ENCODE measurements at places on chromosomes 4 and X.

GRCh38 chrX:10235851-10236250, 79.1 kb downstream of the CLCN4 start:
- no peak for DNase-seq

GRCh38 chr4:115260195-115260594, 146.8 kb upstream of the NDST4 start:
- DNase-seq, result no peak

GRCh38 chrX:17798921-17799320, 61.6 kb downstream of the SCML1 start:
- DNase-seq, result no peak

DNA sequence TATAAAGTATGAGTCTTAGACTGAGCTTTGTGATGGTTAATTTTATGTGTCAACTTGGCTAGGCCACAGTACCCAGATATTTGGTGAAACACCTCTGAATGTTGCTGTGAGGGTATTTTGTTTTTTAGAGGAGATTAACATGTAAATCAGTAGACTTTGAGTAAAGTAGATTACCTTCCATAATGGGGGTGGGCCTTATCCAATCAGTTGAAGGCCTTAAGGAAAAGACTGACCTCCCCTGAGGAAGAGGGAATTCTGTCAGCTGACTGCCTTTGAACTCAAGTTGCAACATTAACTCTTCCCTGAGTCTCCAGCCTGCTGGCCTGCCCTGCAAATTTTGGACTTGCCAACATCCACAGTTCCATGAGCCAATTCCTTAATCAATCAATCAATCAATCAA, 66.0 kb downstream of the PLAC1 start:
- no peak for DNase-seq

DNA sequence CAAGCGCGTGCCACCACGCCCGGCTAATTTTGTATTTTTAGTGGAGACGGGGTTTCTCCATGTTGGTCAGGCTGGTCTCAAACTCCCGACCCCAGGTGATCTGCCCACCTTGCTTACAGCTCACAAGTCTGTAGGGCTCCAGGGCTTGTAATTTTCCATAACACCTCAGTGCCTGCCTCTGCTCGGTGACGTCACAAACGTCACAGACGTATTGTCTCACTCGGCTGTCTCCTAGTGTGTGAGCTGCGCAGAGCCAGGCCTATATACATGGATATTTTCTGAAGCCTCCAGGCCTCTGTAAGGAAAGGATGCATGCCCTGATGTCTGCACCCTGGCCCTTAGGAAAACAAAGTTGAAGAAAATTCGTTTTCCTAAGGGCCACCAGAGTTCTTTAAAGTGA, 8.6 kb upstream of the NKRF start:
- no peak for DNase-seq

DNA sequence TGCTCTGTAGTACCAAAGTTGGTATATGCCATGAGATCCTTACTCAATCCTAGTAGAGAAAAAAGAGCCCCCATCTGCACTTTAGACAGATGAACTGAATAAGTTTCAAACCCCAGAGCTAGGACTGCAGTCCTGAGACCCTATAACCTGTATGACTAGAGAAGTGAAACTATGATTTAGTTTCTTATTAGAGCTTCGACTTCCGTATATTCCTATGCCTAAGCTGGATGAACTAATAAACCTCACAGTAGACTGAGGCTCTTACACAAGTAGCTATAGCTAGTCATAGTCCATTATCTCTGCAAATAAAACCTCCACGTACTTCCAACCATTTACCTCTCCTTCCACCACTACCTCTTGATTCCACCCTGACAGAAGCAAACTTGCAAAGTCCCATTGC, 6.3 kb upstream of the OTUD4 start:
- DNase-seq, result no peak

- no peak for DNase-seq
Observed at GRCh38 chr4:121535351-121535750, 154.5 kb upstream of the QRFPR start.

DNA sequence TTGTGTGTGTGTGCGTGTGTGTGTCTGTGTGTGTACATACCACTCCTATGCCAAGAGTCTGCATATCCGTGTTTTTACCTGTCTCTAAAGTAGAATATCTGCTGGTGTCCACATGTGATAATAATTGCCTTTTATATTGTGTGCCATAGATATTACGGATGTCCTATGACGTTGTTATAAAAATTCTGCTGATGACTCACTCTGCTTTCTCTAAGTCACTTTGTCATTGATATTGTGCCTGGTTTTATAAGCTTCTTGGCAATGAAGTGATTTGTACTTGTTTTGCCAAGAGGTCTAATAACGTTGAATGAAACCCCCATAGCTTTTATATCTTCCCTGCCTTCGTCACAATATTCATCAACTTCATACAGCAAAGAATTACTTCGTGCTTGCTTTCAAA, 102.6 kb upstream of the C1GALT1C1 start:
- no peak for DNase-seq

GRCh38 chrX:119759248-119759766, 919 bp downstream of the SOWAHD start:
- no peak for DNase-seq

GRCh38 chr4:26255989-26256388, 64.8 kb upstream of the RBPJ start:
- DNase-seq, result no peak

GRCh38 chrX:30246769-30247489, at the start of gene MAGEB1:
TSS of gene MAGEB1 (plus strand) at chrX:30247146. CDS start at chrX:30250494, 3,348 bp downstream.
- DNase-seq, result no peak

GRCh38 chrX:145856181-145856580, 38.6 kb downstream of the SLITRK2 start:
- DNase-seq, result no peak

DNA sequence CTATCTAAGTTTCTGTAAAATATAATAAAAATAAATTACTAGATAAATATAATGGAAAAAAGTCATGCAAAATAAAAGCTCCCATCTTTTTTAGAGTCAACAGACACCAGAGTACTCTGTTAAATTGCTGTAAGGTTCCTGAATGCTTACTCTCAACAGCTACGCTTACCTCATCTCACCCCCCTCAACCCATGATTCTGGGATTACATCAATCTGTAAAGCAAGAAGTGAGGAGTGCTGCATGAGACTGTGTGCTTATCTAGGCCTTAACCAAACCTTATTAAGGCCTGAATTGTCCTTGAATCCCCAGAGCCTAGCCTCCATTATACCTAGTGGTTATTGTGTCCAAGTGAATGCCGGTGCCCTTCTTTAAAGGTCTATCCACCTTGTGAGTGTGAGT, 735.8 kb downstream of the RPA4 start:
- no peak for DNase-seq

DNA sequence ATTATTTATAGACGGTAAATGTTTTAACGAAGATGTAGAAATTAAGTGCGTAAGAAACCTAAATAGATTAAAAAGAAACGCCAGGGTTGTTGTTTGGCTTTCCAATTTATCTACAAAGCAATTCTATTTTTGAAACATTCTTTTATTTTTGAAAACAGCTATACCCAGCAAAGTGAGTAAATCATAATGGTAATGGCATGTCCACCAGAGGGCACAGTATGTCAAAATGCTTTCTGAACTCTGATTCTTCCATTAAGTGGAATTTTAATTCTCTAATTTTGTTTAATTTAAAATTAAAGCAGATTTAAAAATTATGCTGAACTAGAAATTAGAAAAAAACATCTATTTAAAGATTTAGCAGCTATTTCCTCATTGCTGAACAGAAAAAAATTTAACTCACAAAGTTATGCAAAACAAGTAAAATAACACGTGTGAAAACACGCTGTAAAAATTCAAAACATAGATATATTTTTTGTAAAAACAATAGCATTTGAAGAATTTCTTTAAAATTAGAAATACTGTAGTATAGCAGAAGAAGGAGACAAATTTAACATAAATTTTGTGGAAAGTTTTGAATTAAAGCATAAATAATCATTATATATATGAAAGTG, 26.5 kb downstream of the RASSF6 start:
- no peak for DNase-seq

GRCh38 chr4:79288185-79288584, 37.7 kb downstream of the NAA11 start:
- DNase-seq, result no peak

DNA sequence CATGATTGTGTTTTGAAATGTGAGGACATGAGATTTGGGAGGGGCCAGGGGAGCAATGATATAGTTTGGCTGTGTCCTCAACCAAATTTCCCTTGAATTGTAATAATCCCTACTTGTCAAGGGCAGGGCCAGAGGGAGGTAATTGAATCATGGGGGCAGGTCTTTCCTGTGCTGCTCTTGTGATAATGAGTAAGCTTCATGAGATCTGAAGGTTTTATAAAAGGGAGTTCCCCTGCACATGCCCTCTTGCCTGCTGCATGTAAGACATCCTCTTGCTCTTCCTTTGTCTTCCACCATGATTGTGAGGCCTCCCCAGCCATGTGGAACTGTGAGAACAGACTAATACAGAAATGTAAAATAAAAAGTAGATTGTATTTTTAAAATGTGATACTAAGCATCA, 1294.9 kb downstream of the ADGRL3 start:
- no peak for DNase-seq

GRCh38 chrX:28848707-28849106, 261.5 kb downstream of the IL1RAPL1 start:
- DNase-seq, result no peak

DNA sequence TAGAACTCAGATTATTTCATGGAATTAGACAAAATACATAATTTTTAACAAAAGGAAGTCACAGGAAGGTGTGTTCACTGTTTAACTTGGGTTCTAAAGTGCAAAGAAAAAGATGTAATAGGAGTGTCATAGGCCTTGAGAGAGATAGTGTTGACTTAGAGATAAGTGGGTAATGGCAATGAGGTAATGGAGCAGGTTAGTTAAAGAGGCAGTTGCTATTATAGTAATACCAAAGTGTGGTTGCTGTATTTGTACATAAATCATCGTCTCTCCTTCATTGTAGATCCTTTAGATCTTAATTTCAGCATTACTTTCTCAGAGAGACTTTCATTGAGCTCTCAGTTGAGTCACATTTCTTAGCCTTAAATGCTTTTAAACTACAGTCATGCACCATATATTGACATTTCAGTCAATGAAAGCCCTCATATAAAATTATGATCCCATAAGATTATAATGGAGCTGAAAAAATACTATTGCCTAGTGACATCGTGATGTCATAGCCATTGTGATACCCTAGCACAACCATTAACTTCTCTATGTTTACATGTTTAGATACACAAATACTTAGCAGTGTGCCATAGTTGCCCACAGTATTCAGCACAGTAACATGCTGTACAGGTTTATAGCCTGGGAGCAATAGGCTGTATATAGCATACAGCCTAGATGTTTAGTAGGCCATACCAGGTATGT, 245.4 kb downstream of the ADGRL3 start:
- DNase-seq, result no peak

DNA sequence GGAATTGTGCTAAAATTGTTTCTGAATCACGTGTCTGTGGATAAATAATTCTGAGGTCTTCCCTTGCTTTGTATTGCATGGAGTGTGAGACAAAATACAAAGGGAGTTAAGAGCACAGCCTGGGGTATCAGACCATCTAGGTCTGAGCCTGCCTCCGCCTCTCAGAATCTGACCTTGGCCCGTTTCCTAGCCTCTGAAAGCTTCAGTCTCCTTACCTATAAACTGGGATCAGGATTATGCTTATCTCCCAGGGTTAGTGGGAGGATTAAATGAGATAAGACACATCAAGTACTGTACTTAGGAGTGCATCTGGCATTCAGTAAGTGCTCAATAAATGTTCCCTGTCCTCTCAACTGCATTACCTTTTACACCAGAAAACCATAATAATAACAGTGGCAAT, 140.6 kb upstream of the TENM3 start:
- DNase-seq, result no peak

DNA sequence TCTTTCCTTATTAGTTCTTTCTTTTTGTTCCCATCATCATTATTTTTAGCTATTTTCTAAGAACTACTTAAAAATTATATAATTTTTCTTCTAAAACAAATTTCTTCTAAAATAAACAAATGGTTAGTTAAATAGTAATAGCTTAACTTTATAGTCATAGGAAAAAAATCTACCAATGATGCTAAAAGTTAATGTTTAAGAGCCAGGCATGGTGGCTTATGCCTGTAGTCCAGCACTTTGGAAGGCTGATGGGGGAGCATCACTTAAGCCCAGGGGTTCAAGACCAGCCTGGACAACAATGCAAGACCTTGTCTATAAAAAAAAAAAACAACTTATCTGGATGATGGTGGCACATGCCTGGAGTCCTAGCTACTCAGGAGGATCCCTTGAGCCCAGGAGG, 127.1 kb upstream of the ANXA3 start:
- no peak for DNase-seq

DNA sequence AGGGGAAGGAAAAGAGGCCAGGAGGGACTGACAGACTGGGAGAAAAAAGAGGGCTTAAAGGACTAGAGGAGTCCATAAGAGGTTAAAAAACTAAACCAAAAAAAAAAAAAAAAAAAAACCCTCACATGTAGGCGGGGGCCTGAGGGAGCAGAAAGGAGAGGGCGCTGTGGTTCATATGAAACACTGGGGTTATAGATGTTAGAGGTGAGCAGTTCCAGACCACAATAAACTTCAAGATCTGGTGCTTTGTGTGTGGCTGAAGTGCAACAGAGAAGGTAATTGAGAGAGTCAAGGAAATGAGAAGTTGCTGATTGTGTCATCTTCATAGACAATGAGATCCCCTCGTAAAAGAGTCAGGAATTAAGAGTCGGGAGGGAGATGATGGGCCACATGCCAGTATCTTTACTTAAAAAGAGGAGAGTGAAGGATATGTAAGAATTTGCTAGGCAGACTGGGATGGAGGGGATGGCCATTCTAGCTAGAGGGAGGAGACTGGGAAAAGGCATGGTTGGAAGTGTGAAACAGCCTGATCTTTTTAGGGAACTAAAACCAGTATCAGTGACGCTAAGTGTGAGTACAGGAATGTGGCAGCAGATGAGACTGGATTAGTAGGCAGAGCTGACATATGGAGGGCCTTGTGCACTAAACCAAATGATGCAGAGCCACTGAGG, 18.4 kb upstream of the OGT start:
- DNase-seq, result no peak

- no peak for DNase-seq
Observed at GRCh38 chr4:4614925-4615678, 73.3 kb upstream of the STX18 start.

GRCh38 chrX:29872831-29873230, 342.5 kb upstream of the MAGEB2 start:
- no peak for DNase-seq

DNA sequence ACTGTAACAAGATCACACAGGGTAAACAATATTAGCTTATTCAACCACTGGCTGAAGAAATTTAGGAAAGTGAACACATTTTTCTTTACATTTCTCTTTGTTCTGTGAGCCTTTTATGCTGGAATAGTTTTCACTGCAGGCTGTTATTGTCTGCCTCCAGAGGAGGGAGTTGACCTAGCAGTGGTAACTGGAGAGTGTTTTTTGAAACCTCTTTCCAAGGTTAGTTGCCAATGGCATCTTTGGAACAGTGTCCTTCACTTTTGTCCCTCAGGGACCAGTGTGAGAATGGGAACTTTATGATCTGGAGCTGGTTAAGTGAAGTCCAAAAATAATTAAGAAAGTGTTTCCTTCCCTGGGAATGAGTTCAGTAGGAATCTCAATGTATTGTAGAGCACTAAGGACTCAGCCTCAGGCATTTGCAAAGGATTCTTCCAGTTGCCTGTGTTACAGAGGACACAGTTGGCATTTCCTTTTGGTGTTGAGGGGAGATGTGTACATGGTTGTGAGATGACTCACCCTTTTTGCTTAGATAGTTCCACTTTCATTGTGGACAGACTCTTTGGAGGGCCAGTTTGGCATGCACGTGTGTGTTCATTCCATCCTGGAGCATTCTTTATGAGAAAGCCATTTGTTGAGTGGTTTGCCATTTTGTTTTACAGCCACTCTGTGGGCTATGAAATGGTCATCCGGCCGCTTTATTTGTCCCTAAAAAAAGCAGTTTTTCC, 61.3 kb downstream of the AR start:
- DNase-seq, result no peak

GRCh38 chr4:5098176-5098575, 46.9 kb downstream of the STK32B start:
- no peak for DNase-seq

All from nephron progenitor cell (in vitro differentiated cells).